Putamen (tissue), 1 donor: ENCODE measurements at places on chromosomes 6 and 20.

DNA sequence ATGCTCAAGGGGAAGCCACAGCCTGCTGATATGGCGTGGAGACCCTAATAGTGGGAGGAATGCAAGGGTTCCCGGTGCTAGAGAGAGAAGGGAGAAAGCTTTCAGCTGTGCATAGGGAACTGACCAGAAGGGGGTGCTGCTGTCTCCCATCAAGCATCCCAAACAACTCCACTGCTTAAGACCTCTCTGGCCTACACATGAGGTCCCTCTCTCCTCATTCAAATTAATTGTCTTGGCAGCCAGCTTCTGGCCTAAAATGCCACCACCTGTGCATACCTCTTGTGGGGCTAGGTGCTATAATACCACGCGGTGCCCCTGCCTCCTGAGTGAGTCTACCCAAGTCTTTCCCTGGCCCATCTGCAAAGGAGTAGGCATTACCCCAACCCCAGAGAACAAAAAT lies 14.5 kb downstream of the ADISSP start:
- DNase-seq, result peak; percentile 63

DNA sequence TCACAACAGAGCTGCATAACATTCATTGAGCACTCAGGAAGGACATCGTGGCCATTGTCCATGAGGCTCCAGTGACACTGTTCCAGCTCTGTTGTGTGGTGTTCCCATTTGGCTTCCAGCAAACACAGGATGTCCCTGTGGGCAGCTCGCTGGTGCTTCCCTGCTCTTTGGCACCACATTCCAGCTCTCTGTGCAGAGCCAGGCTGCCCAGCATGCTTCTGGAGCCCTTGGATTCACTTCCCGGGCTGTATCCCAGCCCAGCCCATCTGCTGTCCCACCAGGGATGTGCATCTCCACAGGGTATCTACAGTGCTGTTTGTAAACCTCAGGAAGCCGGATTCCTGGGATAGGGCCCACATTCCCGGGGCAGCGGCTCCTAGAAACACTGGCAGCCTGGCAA lies 57.2 kb downstream of the CTCFL start:
- DNase-seq, result no peak

GRCh38 chr20:36394340-36394965 lies 88.3 kb downstream of the DLGAP4 start:
- peak; percentile 70 for DNase-seq

- no peak for DNase-seq
Observed at GRCh38 chr20:63889241-63890200, 5.4 kb upstream of the DNAJC5 start.

GRCh38 chr6:106750946-106751345 lies 121.6 kb downstream of the QRSL1 start:
- DNase-seq, result no peak

- no peak for DNase-seq
Observed at GRCh38 chr6:15475872-15476271, 187.0 kb downstream of the DTNBP1 start.

GRCh38 chr6:155499574-155499973 lies 43.9 kb upstream of the NOX3 start:
- DNase-seq, result no peak

- no peak for DNase-seq
Observed at GRCh38 chr20:32534661-32535240, 50.4 kb downstream of the NOL4L start.

- DNase-seq, result no peak
Observed at GRCh38 chr6:56699066-56699654, 56.5 kb upstream of the DST start.

GRCh38 chr6:63543982-63544381 lies 28.3 kb upstream of the LOC128125822 start:
- DNase-seq, result no peak

GRCh38 chr6:69097948-69098347 lies 462.9 kb downstream of the ADGRB3 start:
- no peak for DNase-seq

GRCh38 chr6:102398788-102399390 lies 1005.4 kb downstream of the GRIK2 start:
- no peak for DNase-seq
